ENCODE measurements at places on chromosomes 3 and 15. TPM values are rescaled to one million over a fixed set of nuclear protein-coding genes. Genes with fewer than 3 reads are reported as not detected.
A peak's percentile ranks its signal among the peaks of the same experiment; 100 is the strongest.

GRCh38 chr3:5898106-5898505 lies 710.6 kb downstream of the EDEM1 start:
- DNase-seq, result no peak

DNA sequence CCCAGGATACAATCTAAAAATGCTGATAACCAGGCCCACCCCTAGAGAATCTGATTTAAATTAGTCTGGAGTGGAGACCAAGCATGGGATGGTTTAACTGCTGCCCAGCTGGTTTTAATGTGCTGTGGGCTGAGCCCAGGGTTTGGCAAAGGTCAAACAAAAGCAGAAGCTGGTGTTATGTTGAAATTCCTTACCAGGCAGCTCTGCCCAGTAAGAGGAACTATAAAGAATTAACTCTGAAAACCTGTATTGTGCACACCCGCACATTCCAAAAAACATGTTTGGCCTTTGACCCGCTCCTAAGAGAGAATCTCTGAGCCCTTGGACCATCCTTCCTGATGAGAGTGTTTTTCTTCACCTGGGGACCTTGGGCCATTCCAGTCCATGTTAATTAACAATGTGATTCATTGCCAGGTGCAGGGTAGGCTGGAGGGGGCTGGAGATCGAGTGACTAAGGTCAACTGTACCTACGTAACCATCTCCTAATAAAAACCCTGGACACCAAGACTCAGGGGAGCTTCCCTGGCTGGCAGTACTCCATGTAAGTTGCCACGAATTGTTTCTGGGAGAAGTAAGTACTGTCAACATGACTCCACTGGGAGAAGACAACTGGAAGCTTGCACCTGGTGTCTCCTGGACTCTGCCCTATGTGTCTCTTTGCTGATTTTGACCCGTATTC lies 10.9 kb downstream of the CCDC13 start:
- no peak for DNase-seq

DNA sequence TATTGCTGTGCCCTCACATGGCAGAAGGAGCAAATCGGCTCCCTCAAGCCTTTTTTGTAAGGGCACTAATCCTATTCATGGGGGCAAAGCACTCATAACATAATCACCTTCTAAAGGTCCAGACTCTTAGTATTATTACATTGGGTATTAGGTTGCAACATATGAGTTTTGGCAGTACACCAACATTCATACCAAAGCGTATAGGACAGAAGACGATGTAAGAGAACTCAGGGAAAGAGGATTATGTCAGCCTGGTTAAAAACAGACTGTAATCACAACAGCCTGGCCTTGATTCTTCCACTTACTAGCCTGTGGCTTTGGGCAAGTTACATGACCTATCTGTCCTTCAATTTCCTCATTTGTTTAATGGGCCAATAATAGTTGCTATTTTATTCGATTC lies 828.5 kb upstream of the NECTIN3 start:
- DNase-seq, result no peak

- DNase-seq, result no peak
Observed at GRCh38 chr15:95581595-95581994, 748.9 kb upstream of the NR2F2 start.

DNA sequence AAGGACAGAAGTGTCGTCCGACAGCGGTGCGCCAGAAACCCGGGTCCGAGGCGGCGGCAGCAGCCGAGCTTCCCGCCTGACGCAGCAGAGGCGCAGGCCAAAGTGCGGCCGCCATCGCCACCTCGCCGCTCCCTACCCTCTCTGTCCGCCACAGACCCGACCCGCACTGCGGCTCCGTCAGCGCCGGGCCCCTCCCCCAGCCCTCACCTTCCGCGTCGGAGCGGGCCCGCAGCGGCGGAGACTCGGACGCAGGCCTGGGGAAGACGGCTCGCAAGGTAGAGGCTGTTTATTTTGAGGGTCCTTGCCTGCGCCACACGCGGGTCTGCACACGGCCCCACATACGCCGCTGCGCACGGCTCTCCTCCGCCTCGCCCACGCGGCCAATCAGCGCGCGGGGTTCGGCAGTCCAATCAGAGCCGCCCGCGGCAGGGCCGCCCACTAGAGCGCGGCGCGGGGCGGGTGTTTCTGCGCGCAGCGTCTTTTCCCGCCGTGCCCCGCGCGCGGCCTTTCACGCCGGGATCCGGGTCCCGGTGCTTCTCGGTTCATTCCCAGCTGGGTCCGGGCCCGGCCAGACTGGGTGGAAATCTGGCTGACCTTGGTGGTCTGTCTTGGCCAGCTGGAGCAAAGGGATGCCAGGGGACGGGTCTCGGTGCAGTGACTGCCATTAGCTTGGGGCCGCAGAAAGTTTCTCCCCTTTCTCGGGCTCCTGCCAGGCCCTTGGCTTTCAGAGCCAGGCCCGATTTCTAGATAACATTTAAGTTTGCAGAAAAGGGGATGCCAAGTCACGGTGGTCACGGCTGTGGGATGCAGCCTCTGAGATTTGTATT lies at the start of gene CNBP:
CNBP (minus strand) TSS at position 328 of the 827 bp plus-strand sequence. CDS start 12,139 bp downstream, outside the sequence.
- DNase-seq, result peak; percentile 83

- no peak for DNase-seq
Observed at GRCh38 chr3:48881652-48882114, 17.0 kb downstream of the SLC25A20 start.

Gene TTC21A
- 0.39 TPM for total RNA-seq

Gene CCR8
- not detected for total RNA-seq

Gene KIF23
- total RNA-seq, result 51.2 TPM

Gene TRAIP
- 23.9 TPM for total RNA-seq

Gene TEX9
- 6.9 TPM for total RNA-seq

DNA sequence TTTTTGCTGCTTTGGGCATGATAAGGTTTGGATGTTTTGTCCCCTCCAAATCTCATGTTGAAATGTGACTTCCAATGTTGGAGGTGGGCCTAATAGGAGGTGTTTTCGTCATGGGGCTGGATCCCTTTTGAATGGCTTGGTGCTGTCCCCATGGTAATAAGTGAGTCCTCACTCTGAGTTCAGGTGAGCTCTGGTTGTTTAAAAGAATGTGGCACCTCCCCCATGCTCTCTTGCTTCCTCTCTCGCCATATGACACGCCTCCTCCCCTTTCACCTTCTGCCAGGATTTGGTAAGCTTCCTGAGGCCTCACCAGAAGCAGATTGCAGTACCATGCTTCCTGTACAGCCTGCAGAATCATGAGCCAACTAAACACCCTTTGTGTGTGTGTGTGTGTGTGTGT lies 255.5 kb downstream of the EPHB1 start:
- DNase-seq, result no peak

- no peak for DNase-seq
Observed at GRCh38 chr3:15246186-15246585, 40.1 kb downstream of the CAPN7 start.

DNA sequence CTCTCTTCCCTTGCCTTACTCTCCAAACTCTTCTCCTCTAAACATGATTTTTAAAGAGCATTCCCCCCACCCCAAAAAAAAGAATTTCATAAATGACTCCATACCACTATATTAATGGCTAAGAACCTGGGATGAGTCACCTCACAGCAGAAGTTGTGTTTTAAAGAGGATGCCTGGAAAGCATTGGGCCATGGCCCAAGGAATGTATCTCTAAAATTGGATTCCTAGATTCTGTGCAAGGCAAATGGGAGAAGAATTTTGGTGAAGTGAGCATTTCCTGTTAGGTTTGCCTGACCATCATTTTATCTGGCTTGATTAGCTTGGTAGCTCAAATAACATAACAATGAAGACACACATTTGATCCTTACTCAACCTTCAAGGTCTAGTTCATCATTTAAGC lies 251.4 kb downstream of the NR1D2 start:
- DNase-seq, result no peak

Gene SLC38A3
- total RNA-seq, result 29.8 TPM

DNA sequence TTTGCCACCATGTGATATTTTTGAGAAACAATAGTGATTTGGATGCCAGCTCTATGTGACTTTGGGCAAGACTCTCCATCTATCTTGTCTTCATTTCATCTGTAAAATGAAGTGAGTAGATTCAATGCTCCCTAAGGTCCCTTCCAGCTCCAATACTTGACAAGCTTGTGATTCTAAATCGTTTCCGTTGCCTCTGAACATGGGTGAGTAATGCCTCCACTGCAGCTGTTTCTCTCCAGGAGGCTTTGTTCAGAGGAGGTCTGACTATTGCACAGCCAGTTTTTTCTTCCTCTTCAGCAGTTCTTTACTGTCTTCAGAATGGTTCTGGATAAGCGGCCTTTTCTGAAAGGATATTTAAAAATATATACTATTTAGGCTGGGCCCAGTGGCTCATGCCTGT lies 14.8 kb upstream of the TMOD3 start:
- no peak for DNase-seq

Gene HEMK1
- 9.8 TPM for total RNA-seq

DNA sequence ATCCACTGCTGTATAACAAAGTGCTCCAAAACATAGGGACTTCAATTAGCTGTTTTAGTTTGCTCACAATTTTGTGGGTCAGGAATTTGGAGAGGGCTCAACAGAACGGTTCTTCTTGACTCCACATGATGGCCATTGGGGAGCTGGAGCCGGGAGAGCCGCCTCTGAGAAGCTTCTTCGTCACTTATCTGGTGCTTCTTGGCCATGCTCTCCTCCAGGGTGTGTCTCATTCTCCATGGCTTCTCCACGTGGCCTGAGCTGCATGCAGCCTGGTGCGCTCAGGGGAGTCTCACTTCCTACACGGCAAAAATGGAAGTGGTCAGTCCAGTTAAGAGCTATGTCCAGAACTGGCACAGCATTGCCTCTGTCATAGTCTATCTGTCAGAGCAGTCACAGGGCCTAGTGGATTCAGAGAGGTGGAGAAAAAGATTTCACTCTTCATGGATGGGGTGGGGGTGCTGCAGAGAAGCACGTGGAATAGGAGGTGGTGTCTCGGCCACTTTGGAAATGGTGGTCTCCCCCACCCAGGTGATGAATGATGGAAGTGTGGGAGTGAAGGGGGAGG lies 26.3 kb upstream of the PRR23E start:
- no peak for DNase-seq

Gene MAPKBP1
- 3.9 TPM for total RNA-seq

Gene ZCWPW2
- total RNA-seq, result 0.53 TPM

DNA sequence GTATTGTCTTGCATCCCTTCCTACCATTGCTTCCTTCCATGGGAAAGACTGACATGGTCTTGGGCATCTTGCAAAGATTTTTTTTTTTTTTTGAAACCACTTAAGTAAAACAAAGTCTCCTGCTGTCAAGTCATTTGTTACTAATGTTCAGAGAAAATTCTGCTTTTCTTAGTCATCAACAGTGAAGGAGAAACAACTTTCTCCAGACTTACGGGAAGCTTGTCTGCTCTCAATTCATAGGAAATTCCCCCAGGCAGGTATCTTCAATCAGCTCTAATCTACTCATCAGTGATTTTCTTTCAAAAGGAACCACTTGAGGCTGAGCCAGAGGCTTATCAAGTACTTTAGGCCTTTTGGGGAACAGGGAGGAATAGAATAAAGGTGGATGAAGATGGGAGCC lies 15.9 kb upstream of the DRD3 start:
- no peak for DNase-seq

- DNase-seq, result peak; percentile 14
Observed at GRCh38 chr3:44375450-44375849, 36.9 kb downstream of the TCAIM start.

GRCh38 chr3:42148982-42149432 lies 57.9 kb downstream of the TRAK1 start:
- no peak for DNase-seq

Gene CD86
- total RNA-seq, result not detected

DNA sequence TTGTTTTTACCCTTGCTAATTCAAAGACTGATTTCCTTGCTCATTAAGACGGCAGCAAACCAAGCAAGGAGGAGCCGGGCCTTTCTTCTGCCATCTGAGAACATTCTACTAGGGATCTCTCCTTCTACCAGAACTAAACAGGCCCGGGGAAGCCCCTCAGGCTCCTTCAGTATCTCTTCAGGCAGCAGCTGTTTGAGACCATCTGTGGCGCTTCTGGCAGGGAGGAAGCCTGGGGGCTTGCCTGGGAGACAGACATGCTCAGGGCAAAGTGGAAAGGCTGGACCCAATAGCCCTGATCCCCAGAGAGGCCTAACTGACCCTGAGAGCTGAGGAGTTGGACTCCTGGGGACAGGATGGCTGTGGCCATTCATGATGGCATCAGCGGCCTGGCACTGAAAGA lies 67.9 kb downstream of the FEM1B start:
- DNase-seq, result no peak

- no peak for DNase-seq
Observed at GRCh38 chr3:2603692-2604289, 505.1 kb downstream of the CNTN4 start.

GRCh38 chr3:195285372-195285771 lies 14.4 kb upstream of the XXYLT1 start:
- no peak for DNase-seq

GRCh38 chr3:135444058-135444457 lies 521.5 kb upstream of the PPP2R3A start:
- no peak for DNase-seq

DNA sequence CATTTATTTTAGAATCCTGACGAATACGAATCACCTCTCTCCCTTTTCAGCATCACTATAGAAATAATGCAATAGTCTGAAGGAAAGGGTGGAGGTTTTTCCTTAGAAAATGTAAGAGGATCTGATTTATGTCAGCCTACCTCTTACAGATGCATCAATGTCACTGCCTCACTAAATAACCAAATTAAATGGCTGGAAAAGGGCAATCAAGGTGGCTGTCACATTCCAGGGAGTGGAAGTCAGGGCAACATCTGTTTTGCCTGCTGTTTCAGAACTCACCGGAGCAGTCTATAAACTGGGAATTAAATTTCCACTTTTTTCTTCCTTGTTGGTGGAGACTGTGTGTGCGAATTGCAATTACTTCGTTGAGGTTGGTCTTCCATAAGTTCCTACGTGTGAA lies 299.3 kb upstream of the PDZRN3 start:
- no peak for DNase-seq

Gene SLC35G2
- total RNA-seq, result 7.6 TPM

GRCh38 chr3:171058058-171058457 lies 31.5 kb upstream of the SLC2A2 start:
- no peak for DNase-seq

Gene SPESP1
- not detected for total RNA-seq

DNA sequence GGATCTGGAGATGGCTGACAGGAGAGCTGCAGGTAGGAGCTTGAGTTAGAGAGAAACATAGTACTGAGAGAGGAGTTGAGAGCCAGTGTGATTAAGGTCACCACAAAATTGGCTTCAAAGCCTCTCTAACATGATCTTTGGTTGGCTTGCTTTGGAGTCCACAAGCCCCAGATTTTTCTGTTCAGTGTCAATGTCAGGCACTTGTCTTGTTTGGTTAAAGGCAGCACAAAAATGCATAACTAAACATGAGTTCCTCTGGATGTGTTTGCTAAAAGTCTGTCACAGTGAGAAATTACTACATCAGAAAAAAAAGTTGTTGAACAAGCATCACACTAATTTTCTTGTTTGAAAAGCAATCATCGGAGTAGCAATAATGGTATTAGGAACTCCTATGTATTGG lies 440.5 kb downstream of the NTRK3 start:
- DNase-seq, result no peak

Gene SMCO1
- not detected for total RNA-seq

GRCh38 chr3:155496206-155496605 lies 202.7 kb upstream of the STRIT1 start:
- DNase-seq, result no peak

- DNase-seq, result no peak
Observed at GRCh38 chr3:13420831-13421765, 976 bp upstream of the NUP210 start.

Gene GOLGA8H
- 0.49 TPM for total RNA-seq

GRCh38 chr15:51266656-51267050 lies 71.7 kb downstream of the CYP19A1 start:
- no peak for DNase-seq

GRCh38 chr3:13011573-13012220 lies 61.5 kb downstream of the IQSEC1 start:
- peak; percentile 32 for DNase-seq

All from HepG2 (cell line).